ENCODE measurements at places on chromosomes 2 and 18.

GRCh38 chr2:218557941-218558340 is 10.2 kb downstream of the USP37 start:
- no peak for DNase-seq

GRCh38 chr2:176137906-176138305 is 8.4 kb downstream of the HOXD8 start:
- no peak for DNase-seq

DNA sequence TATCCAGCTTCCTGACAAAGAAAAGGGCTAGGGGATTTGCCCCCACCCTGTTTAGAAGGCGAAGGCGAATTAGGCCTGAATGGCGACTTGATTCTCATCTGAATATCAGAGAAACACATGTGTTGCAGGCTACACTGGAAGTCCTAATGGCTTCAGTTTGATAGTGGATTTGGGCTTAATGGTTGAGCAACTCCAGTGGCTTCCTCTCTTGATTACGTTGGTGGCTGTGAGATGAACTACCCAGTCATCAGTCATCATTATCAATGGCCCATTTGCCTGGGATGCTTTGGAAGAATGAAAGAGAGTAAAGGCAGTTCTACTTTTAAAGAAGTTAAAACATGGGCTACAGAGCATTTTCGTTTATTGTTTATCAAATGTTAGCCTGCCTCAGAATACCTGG is 60.9 kb upstream of the IL1R1 start:
- no peak for DNase-seq

- no peak for DNase-seq
Observed at GRCh38 chr18:78979056-78979729, 425 bp upstream of the SALL3 start.

DNA sequence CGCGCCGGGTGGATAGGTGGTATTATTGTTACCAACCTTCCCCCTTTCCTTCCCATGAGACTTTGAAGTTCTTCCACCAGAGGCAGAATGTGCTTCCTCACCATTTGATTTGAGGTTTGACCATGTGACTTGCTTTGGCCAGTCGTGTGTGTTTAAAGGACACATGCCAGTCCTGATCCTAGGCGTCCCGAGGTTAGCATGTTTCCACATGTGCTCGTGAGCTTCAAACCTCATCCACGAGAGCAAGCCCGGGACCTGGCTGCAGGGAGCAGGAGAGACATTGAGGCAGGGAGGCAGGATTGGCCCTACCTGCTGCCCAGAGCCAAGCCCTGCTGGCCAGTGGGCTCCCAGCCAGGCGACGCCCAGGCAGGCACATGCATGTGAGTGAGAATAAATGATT is 27.4 kb upstream of the EDAR start:
- DNase-seq: no peak

GRCh38 chr2:99079226-99079625 is 62.3 kb upstream of the C2orf15 start:
- DNase-seq: no peak

- no peak for DNase-seq
Observed at GRCh38 chr2:168246483-168247340, 683 bp downstream of the STK39 start.

DNA sequence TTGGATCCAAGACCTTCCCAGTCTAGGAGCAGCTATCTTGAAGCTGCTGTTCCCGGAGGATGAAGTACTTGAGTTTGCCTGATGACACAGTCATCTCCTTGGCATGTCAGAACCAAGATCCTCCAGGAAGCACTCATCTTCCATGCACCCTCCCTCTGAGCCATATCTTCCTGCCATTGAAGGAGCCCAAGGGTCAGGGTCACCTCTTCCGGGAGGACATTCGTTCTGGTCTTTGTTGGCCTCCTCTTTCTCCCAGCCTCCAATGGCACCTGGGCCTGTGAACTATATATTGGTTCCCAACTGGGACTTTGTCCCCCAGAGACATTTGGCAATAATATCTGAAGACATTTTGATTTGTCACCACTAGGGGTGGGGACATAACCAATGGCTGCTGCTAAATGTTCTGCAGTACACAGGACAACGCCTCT is 4.2 kb upstream of the MYO7B start:
- no peak for DNase-seq

GRCh38 chr18:51077217-51077616 is 47.2 kb downstream of the SMAD4 start:
- no peak for DNase-seq

- no peak for DNase-seq
Observed at GRCh38 chr2:30456106-30456505, 9.1 kb downstream of the LCLAT1 start.

- no peak for DNase-seq
Observed at GRCh38 chr2:41540272-41540998, 507.4 kb upstream of the PKDCC start.

DNA sequence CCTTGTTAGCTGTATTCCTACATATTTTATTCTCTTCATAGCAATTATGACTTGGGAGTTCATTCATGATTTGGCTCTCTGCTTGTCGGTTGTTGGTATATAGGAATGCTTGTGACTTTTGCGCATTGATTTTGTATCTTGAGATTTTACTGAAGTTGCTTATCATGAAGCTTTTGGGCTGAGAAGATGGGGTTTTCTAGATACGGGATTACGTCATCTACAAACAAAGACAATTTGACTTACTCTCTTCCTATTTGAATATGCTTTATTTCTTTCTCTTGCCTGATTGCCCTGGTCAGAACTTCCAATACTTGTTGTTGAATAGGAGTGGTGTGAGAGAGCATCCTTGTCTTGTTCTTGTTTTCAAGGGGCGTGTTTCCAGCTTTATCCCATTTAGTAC is 569.8 kb upstream of the NRXN1 start:
- DNase-seq: no peak

DNA sequence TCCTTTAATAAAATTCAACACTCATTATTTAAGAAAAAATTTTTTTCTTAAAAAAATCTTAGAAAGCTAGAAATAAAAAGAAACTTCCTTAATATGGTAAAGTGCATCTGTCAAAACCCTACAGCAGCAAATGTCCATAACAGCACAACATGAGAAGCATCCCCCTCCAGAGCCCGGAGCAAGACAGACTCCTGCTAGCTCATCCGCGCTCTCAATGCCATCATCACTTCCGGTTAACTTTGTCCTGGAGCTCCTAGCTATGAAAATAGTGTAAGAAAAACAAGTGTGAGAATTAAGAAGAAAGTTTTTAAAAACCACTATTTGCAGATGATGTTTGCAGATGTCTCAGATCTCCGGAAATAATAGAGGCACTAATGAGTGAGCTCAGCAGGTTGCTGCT is 103.1 kb downstream of the TEX51 start:
- no peak for DNase-seq

GRCh38 chr2:182366628-182367027 is 60.2 kb downstream of the PDE1A start:
- DNase-seq: no peak

- DNase-seq: no peak
Observed at GRCh38 chr2:234661175-234661574, 164.3 kb upstream of the ARL4C start.

- no peak for DNase-seq
Observed at GRCh38 chr2:125371867-125372266, 1284.1 kb upstream of the GYPC start.

DNA sequence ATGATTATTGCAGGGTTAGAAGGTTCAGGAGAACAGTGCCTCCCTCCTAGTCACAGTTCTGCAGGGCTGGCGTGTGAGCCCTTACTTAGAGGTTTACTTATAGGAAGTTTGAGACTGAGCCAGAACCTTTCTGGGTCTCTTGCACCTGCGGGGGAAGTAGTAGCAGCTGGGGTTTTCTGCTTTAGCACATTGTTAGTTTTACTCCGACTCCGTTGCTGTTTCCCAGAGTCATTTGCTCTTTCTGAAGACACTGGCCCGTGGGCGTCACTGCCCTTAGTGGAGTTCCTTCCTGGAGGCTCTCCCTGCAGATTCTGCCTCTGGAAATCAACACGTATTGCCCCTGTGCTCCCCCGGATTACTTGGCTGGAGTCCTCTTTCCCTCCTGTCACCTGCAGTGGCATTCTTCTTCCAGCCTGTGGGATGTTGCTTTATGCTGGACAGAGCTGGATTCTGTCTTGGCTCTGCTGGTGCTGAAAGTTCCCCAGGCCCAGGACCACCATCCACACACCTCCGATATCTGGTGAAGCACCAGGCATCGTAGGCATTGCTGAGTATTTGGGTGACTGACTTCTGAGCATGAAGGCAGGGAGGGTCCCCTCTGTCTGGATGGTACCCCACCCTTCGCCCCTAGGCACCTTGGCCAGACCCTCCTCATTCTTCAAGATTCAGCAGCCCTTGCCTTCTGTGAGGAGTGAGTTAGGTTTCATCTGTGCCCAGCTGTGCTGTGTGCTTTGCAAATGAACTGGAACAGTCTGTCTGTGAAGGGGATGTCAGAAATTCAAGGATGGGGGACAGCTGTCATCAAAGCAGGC is 51.7 kb downstream of the AGAP1 start:
- DNase-seq: no peak

DNA sequence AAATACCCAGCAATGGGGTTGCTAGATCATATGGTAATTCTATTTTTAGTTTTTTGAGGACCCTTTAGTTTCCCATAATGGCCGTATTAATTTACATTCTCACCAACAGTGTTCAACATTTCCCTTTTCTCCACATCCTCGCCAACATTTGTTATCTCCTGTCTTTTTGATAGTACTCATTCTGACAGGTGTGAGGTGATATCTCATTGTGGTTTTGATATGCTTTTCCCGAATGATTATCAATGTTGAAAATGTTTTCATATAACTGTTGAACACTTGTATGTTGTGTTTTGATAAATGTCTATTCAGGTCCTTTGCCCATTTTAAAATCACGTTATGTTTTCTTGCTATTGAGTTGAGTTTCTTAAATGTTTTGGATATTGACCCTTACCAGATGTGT is 5.8 kb upstream of the RIF1 start:
- no peak for DNase-seq

DNA sequence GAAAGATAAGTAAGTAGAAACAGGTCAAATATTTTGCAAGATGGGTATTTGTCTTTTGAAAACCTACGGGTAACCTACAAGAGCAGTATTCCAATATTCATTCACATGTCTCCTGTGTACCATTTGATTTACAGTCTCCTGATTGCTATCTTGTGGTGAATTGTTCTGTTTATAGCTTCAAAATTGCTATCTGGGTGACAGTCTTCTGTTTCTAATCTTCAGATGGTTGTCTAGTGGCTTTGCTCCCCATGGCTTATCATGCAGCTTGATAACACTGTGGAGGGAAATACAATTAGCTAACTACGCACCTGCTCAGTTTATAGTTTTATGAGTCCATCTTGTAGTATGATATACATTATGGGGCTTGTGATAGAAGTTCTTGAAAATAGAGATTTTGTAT is 816.8 kb downstream of the CPS1 start:
- DNase-seq: no peak

DNA sequence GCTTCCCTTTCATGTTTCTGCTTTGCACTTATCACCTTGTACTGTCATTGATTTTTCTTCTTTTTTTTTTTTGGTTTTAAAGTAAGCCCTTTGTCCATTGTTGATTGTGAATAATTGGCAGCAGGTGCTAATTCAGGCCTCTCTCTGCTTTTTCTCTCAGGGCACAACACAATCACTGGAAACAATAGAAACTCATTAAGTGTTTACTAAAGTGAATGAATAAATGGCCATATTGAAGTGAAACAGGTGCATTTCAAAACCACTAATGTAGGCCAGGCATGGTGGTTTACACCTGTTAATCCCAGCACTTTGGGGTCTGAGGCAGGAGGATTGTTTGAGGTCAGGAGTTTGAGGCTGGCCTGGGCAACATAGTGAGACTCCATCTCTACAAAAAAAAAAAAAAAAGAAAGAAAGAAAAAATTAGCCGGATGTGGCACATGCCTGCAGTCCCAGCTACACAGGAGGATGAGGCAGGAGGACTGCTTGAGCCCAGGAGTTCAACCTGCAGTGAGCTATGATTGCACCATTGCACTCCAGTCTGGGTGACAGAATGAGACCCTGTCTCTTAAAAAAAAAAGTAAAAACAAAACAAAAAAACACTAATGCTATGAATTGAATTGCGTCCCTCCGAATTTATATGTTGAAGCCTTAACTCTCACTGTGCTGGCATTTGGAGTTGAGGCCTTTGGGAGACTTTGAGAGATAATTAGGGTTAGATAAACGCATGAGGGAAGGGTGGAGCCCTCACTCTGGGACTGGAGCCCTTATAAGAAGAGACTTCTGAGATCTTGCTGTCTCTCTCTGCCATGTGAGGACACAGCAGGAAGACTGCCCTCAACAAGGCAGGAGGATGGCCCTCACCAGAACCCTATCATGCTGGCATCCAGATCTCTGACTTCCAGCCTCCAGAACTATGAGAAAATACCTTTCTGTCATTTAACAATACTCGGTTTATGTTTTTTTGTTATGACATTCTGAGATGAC is 19.9 kb downstream of the SLC38A11 start:
- DNase-seq: no peak

GRCh38 chr2:47455411-47455810 is 52.5 kb downstream of the MSH2 start:
- DNase-seq: no peak

GRCh38 chr18:78561757-78562510 is 417.7 kb upstream of the SALL3 start:
- DNase-seq: no peak

DNA sequence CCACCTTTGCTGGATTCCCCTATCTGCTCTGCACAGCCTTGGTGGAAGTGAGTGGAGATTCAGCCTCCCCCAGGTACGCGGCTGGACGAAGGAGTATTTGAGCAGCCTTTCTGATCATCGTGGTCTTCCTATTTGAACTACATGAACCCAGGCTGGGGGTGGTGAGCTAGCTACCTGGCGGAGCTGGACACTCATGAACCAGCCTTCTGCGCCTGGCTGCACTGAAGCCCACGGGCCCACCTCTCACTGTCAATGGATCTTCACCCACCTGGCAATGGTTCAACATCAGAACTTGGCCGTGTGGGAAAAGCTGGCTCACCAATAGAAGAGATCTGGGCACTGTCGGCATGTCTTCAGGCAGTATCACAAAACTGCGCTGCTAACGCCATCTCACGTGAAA is 35.4 kb downstream of the ANKMY1 start:
- no peak for DNase-seq

- no peak for DNase-seq
Observed at GRCh38 chr2:33735096-33735495, 136.0 kb upstream of the FAM98A start.
